ENCODE measurements at places on chromosomes 4 and X.

DNA sequence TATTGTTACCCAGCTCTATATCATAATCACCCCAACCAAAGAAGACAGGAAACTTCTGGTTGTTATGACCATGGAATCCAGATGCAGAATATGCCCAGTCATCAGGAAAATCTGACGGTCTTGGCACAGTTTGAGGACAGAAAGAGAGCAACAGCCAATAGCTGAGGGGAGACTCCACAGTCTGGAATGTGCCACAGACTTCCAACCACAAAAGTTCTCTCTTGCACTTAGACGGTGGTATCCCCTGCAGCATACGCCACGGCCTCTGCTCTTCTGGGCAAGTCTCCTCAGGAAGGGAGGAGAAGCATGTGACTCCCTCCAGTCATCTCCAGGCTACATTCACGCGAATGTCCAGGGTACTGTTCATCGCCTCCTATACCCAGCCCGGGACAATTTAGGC, 18.4 kb downstream of the ZNF827 start:
- no peak for DNase-seq

DNA sequence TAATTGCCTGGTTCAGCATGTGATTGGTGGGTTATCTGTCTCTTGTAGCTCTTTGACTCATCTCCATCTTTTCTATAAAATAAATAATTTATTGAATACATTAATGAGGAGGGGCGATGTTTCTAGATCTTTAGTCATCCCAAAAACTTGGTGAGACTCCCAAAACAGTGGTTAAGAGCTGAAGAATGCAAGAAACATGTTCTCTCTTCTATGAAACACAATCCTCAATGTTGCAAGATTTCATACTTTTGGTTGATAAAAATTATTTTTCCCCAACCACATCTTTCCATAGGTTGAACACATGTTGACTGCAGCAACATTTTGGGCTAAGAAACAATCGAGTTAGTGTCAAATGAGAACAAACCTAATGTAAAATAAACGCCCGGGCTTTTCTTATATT, 1.2 kb upstream of the TMEM47 start:
- DNase-seq: no peak

- no peak for DNase-seq
Measured at GRCh38 chr4:148359769-148360168, 82.4 kb downstream of the NR3C2 start.

DNA sequence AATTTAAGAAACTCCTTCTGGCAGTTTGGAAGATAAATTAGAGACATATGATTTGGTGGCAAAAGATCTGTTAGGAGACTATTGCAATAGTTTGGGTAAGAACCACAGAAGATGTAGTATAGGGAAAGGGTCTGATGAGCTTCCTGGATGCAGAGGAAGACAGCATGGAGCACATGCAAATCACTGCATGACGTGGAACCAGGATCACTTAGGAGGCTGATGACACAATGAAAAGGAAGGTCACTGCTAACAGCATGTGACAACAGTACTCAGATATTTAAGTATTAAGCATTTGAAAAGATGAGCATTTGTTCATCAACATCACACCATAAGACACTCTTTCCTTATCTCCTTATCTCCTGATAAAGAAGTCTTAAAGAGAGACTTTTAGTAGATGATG, 167.8 kb upstream of the LDB2 start:
- DNase-seq: no peak

- DNase-seq: no peak
Measured at GRCh38 chrX:41245641-41246040, 88.3 kb upstream of the DDX3X start.

DNA sequence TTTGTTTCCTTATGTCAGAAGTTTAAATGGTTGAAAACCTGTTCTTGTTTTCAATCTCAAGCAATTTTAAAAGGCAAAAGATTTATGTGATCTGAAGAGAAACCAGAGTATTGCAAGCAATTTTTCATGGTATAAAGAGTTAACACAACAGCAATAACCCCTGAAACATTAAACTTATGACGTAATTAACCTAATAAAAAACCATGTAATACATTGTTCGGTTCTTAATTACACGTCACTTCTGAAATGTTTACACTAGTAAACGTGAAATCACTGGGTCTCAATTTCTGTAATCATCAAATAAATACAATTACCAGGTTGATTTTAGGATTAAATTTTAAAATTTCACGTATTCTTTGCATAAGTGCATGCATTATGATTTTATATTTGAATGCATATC, 914.5 kb downstream of the NLGN4X start:
- DNase-seq: no peak

GRCh38 chr4:80913381-80913780, 117.1 kb upstream of the BMP3 start:
- no peak for DNase-seq

GRCh38 chr4:52984462-52984881, 122.4 kb downstream of the RASL11B start:
- no peak for DNase-seq

GRCh38 chr4:93659629-93660028, 168.9 kb upstream of the ATOH1 start:
- no peak for DNase-seq

GRCh38 chrX:153397256-153397960, 3.7 kb downstream of the PNMA6E start:
- no peak for DNase-seq

GRCh38 chr4:92387459-92388069, 83.8 kb downstream of the GRID2 start:
- DNase-seq: no peak

GRCh38 chr4:3640587-3640962, 108.4 kb upstream of the LRPAP1 start:
- no peak for DNase-seq

DNA sequence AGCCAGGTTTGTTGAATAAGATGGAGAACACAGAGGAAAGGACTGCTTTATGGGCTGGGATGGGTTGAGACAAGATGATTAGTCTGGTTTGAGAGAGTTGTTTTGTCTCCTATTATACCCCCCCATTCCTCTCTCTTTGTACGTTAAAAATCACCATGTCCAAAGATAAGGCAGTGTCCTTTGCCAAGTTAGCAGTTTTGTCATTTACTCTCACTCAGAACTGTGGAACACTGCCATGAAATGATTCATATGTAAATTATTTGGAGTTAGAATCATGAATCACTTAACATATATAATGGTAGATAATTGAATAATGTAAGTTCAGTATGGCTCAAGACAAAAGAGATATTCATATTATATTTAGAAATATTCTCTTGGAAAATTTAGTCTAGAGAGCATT, 151.3 kb downstream of the DCLK2 start:
- no peak for DNase-seq

DNA sequence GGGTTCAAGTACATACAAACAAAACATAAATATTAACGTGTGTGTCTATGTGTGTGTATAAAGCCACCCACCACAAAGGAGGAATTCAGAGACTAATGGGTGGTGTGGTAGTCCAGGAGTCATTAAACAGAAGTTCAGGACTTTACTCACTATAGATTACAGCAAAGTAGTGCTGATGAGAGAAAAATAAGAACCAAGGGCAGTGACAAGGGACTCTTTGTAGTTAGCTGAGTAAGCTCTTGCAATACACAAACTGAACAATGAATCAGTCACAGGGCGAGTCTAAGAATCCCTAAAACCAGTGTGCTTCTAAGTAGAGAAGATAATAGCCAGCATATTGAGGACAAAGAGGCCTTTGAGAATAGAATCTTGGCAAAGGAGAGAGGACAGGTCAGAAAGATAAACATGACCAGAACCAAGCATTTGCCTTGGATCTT, 232.4 kb downstream of the PPP3CA start:
- no peak for DNase-seq

DNA sequence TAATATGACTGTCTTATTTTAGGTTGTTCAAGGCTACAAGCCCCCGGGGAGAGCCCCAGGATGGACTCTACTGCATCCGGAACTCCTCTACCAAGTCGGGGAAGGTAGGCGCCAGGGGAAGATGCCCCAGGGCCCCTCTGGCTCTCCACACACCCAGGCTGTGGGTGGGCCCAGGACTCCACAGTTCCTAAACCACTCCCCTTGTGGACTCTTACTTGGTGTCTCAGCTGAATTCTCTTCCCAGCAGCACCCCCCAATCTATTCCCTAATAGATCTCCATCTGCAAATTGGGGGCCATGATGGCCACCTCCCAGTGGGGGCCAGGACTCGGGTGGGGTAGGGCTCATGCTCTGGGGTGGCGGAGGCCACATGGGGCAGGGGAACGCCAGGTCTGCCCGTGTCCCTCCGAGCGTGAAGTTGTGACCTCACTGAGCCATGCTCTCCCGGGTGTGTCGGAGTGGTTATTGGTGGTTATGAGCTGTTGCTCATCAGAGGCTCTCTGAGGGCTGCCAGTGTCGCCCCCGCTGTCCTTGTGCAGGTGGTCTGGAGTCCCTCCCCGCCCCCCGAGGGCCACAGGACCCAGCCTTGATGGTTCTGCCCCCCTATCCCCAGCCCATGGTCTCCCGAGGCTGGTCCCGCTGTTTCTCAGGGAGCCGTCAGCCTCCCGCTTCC, 11.2 kb upstream of the ADD1 start:
- DNase-seq: no peak

DNA sequence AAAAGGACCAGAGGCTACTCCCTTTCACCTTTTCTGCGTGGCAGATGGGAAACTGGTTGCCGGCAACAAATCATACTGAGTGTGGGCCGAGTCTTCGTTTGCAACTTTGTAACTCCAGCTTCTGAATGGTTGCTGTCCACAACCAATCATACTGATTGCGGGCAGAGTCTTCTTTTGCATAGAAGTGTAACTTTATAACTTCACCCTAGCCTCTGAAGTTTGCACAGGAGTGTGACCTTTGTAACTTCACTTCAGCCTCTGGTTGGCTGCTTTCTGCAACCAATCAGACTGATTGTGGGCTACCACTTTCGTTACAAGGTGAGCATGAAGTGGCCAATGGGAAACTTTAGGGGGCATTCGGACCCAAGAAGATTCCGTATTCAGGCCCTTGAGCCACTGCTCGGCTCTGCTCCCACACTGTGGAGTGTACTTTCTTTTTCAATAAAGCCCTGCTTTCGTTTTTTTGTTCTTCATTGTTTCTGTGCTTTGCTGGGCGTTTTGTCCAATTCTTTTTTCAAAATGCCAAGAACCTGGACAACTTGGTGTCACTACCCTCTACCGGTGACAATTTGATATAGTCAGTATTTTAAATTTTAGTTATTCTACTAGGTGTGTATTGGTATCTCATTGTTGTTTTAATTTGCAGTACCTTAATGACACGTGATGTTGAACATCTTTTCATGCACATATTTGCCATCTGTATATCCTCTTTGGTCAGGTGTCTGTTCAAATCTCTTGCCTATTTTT, 9.0 kb upstream of the PAGE5 start:
- no peak for DNase-seq

GRCh38 chr4:120082251-120082650, 15.6 kb upstream of the MAD2L1 start:
- no peak for DNase-seq

GRCh38 chrX:153686711-153687110, 1.0 kb upstream of the SLC6A8 start:
- DNase-seq: no peak

DNA sequence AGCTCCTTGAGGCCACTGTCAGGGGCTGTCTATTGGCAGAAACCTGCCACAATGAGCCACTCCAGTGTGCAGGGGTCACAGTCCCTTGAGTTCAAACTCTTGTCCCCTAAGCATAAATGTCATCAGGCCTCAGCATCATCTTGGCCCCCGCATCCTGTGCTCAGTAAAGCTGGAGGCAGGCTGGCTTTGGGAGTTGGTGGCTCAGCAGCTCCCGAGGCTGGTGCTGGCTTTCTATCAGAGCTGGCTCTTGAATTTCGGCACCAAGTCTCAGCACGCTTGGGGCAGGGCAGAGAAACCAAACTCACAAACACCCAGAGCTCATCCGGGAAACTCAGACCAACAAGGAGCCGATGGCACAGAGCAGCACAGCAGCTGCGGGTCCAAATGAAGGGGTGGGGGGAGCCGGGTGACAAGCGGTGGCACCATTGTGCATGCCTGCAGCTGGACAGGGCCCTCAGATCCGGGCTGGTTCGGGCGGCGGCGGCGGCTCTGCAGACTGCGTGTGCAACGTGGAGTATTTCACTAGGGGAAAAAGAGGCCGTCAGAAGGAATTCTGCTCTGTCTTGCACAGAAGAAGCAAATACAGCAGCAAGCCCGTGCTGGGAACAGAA, 75.5 kb downstream of the MTMR1 start:
- no peak for DNase-seq

- no peak for DNase-seq
Measured at GRCh38 chr4:188930822-188931221, 791.6 kb downstream of the TRIML1 start.

DNA sequence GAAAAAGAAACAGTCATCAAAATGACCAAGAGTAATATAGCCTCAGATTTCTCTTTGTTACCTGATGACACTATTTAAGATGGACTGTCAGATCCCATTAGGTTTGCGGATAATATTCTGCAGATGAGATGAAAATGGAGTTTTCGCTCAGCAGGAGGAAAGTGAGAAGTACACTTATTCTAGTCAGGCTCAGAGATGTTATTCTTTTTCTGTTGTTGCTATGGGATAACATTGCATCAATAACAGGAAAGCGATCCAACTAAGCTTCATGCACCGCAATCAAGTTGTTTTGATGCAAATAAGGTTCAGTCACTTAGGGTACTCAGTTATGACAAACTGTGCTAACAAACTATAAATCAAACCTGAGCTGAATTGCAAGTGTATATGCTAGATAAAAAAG, 415.0 kb downstream of the CCSER1 start:
- DNase-seq: no peak

- no peak for DNase-seq
Measured at GRCh38 chr4:182443070-182443469, 199.9 kb downstream of the TENM3 start.

DNA sequence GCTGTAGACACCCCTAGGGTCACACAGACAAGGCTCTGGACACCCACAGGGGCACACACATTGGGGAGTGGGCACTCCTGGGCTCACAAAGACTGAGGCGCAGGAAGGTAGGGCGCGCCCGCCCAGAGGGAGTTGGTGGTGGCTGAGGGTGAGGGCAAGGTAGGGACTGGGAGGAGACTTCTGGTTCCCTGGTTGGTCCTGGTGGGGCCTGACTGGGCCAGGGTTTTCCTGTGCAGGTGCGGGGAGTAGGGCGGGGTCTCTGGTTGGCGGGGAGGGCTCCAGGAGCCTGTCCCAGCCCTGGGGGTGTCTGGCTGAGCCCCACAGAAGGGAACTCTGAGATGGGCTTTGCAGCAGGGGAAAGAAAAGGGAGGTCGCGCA, 6.7 kb upstream of the WAS start:
- no peak for DNase-seq

DNA sequence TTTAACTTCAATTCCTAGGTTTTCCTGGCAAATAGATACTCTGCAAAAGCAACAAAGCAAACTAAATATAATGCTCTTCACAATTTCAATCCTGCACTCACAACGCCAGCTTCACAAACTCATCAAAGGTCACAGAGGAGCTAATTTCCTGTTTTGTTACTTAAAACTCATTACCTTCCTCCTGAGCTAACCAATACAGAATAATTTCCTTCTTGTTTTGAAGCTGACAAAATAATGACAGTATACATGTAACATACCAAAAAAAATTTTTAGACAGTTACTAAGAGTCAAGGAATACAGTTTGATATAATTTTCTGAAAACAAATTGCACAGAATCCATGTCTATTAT, 17.9 kb downstream of the CNOT6L start:
- peak; percentile 33 for DNase-seq

- DNase-seq: no peak
Measured at GRCh38 chrX:133979641-133980230, 5.7 kb downstream of the GPC3 start.

- DNase-seq: no peak
Measured at GRCh38 chr4:111268769-111269414, 646.0 kb upstream of the PITX2 start.
